NT2/D1 (cell line): ENCODE measurements at places on chromosomes 7 and 10.

- DNase-seq: no peak
These were observed 35.1 kb downstream of the XRCC2 start for GRCh38 chr7:152640829-152641228.

- no peak for DNase-seq
These were observed 28.3 kb downstream of the WDR86 start for GRCh38 chr7:151381348-151382078.

GRCh38 chr7:129845972-129846327 lies 106.8 kb downstream of the UBE2H start:
- no peak for DNase-seq

DNA sequence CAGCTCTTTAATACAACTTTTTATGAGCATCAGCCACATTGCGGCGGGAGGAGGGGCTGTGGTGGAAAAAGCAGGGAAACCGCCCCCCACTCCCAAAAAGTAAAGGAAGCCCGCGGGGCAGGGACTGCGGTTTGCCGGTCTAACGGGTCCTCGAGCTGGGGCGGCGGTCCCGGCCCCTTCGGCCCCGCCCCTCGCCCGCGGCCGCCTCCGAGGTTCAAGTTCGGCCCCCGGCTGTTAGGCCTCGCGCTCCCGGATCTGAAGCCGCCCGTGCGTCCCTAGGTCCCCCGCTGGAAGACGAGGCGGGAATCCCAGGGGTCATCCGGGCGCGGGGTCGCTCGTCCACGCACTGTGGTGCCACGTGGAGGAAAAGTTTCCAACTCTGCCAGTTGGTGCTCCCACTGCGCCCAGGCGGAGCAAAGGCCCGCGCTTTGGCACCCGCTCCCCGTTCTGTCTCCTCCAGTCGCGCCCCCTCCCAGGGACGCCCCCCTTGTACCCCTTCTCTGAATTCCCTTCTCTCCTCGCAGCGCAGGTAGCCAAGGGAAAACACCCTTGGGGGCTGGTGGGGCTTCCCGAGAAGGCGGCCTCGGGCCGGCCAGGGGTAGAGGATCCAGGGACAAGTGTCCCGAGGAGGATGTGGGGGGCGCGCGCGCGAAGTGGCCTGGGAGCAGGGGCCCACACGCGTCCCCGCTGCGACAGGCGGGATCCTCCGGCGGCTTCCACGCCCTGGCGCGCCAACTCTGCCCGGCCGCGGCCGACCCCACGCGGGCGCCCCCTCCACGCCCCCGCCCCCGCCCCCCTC lies 798 bp upstream of the AUTS2 start:
- no peak for DNase-seq

- no peak for DNase-seq
These were observed 2.2 kb downstream of the ANXA11 start for GRCh38 chr10:80202934-80203834.

- DNase-seq: no peak
These were observed 21.5 kb downstream of the AKR1C8 start for GRCh38 chr10:5163487-5163886.

DNA sequence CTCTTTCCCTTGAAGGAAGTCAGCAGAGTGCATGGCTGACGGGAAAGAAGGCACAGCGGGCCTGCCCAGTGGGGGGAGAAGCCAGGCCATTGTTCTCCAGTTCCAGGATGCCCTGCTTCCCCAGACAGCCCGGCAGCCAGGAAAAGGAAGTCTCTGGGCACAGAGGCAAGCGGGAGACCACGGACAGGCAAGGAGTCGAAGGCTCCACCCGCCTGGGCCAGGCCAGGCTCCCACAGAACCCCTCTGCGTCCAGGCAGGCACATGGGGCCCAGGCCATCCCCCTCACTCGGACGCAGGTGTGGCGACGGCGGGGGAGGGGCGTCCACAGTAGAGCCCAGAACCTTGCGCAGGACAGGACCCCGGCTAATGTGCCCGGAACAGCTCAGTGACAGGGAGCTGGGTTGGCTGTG lies 8.7 kb downstream of the GPR146 start:
- no peak for DNase-seq

DNA sequence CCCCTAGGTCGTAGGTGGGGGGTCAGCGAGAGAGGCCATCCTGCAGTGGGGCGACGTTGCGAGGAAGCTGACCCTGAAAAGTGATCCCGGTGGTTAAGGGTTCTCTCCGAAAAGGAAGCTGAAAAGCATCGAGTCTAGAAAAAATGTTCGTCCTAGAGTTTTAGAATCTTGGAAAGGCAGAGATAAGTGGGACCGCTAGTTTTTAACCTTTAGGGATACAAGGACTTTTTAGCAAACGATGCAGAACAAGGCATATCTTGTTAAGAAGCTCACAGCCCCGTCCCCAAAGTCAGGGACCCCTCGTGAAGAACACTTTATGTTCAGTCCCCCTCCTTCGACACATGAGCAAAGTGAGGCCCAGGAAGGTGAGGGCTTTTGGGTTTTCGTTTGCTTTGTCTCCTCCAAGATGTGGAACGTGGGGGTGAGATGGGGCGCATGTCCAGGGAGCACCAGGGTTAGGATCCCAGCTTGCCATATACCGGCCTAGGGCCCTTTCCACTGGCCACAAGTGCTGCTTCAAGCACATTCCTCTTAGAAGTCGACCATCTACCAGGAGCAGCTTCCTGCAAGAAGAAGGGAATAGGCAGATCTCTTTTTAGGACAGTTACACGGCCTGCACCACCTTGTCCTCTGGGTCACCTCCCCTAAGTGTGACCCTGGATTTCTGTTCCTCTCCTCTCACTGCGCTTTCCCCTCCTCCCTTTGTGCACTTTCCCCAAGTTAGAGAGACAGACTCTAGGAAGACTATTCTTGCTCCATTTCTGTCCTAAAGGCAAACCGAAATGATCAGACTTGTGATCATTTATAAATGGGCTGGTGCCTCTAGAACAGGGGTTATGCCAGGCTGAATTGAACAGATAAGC lies 969 bp downstream of the SLC35G1 start:
- DNase-seq: no peak

DNA sequence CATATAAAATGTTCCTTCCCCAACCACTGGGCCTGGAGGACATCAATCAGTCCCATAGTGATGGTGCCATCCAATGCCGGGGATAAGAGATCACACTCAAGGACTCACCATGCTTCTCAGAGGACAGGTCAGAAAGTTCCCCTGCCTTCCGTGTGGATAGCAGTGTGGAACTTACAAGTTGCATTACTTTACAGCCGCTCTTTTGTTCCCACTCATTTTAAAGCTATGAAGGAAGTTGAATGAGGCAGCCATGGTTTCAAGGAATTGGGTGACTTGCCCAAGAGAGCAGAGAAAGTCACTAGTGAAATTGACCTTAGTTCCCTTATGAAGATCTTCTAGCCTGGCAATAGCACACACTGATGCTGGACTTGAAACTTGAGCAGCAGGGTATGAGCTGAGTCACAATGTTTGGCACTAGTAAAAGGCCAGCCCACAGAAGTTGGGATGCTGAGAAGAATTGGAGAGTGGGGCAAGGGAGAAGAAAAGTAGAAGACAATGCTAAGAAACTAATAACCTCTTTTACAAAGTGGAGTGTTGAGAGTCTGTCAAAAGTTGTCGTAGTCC lies 78.7 kb downstream of the CXCL12 start:
- no peak for DNase-seq

DNA sequence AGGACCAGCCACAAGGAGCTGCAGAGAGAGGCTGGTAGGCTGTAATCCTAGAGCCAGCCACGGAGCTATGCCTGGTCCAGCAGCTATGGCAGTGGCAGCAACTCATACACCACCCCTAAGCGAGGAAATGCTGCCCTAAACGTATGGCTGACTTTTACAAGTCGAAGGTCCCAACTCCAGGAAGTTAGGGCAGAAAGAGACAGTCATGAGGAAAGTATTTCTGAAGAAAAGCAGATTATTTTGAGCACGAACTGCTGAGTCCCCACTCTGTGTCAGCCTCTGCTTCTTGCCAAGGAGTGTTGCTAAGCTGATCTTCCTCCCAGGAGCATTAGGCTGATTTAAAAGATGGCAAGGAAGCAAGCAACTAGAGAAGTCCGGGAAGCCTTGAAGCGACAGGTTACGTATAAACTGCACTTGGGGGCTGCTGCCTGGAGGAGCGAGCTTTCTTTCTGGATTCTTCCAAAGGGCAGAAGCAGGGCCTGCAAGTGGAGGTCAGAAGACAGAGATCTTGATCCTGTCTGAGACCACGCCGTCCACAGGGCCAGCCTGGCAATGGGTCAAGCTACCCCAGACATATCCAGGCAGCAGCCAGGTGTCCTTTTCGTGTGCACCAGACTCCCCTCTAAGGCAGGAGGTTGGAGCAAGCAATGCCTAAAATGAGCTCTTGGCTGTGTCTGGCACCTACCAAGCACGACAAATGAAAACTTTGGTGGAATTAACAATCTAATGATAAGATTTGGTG lies 39.4 kb downstream of the PLXNA4 start:
- no peak for DNase-seq

DNA sequence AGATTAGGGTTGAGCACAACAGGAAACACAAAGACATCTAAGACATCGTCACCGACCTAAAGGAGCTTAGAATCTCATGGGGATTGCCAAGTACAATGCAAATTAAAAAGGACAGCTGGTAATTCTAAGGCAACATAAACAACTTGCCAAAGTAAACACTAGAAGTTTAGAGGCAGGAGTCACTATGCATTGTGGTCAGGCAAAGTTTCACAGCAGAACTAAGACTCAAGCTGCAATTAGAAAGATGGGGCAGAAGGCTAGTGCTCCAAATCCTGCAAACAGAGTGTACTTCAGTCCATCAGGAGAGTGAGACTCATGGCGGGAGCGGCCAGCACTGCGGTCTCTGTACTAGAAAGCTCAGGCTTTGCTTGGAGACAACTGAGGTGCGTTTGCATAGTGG lies 52.7 kb downstream of the HIPK2 start:
- no peak for DNase-seq

DNA sequence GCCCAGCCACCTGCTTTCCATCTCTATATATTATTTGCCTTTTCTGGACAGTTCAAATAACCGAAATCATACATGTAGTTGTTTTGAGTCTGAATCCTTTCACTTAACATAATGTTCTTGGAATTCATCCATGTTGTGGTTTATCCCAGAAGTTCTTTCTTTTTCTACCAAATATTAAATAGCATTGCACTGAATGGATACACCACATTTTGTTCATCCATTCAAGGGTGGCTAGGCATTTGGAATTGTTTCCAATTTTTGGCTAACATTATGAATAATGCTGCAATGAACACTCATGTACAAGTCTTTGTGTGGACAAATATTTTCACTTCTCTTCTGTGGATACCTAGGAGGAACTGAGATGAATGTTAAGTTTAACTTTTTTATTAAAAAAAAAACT lies 18.0 kb downstream of the DNAJC1 start:
- no peak for DNase-seq

- no peak for DNase-seq
These were observed 266.0 kb downstream of the AUTS2 start for GRCh38 chr7:69864274-69864673.

DNA sequence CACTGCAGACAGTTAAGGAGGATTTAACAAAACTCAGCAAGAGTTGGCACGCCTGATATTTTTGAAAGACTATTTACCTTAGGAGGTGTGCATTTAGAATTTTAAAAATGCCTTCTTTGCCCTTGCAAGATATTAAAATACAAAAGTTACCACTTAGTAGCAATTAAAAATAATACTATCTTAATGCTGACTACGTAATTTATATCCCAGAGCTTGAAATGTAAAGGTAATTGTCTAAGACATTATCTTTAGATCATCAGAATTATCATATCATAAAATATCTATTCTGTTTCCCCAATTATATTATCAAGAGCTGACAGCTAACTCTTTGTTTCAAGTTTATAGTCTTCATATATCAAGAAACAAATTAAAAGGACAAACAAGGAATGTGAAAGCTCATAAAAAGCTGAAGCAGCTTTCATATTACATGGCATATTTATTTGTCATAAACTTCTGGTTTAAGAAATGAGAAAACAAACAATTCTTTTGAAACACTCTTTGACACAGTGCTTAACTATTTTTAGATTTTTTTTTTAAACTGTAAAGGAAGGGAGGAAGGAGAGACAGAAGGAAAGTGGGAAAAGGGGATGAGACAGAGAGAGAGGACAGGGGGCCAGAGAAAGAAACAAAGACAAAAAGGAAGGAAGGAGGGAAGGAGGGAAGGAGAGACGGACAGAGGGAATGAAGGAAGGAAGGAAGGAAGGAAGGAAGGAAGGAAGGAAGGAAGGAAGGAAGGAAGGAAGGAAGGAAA lies 73.5 kb downstream of the RTKN2 start:
- DNase-seq: no peak

GRCh38 chr7:39582536-39582935 lies 16.3 kb downstream of the YAE1 start:
- DNase-seq: no peak

DNA sequence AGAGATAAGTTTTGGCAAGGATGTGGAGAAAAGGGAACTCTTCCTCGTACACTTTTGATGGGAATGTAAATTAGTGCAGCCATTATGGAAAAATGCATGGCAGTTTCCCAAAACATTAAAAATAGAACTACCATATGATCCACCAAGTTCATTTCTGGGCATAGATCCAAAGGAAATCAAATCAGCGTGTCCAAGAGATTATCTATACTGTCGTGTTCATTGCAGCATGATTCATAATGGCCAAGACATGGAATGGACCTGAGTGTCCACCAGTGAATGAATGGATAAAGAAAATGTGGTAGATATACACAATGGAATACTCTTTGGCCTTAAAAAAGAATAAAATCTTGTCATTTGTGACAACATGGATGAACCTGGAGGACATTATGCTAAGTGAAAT lies 70.3 kb upstream of the RSU1 start:
- no peak for DNase-seq

GRCh38 chr10:132462463-132463332 lies 65.7 kb downstream of the PWWP2B start:
- no peak for DNase-seq

- DNase-seq: no peak
These were observed 58.9 kb upstream of the SHH start for GRCh38 chr7:155871211-155871610.

DNA sequence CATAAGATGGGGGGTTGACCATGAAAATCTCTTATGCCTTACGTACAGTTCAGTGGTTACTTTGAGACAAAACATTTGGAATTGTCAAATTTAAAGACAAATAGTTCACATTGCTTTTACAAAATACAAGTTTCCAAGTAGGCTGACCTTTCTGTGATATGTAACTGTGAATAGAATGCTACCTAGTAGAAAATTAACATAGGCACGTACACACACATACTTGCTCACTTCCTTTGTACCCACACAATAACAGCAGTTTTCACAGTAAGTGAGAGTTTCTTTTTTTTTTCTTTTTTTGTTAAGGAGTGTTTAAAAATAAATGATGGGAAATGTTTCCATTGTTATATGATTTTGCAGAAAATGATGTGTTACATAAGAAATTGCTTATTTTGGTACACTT lies 53.3 kb upstream of the SP8 start:
- no peak for DNase-seq

- no peak for DNase-seq
These were observed at the start of gene KCNH2 for GRCh38 chr7:150978126-150978789. KCNH2 (minus strand) TSS chr7:150978321; CDS start chr7:150977913, 408 bp downstream.

DNA sequence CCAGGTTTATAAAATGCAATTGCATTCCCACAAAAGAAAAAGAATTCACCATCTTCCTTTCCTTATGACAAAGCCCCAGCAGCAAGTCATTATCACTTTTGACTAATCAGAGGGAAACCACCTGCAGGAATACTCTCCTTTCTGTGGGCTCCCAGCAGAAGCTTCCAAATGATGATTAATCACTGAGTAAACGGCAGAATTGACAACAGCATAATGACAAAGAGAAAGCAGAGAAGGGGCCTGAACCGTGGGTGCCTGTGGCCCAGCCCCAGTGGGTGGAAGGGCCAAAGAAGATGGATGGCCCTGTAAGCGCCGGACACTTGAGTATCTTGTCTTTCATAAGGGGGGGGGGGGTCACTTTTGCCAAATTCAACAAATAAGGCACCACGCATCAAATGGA lies 152.4 kb upstream of the NRBF2 start:
- DNase-seq: no peak

GRCh38 chr10:54908019-54908418 lies 107.0 kb upstream of the PCDH15 start:
- no peak for DNase-seq
